ENCODE measurements at places on chromosomes 6 and 20. TPM values are rescaled to one million over a fixed set of nuclear protein-coding genes. Genes with fewer than 3 reads are reported as not detected.

- no peak for DNase-seq
These were observed 15.2 kb downstream of the TAB2 start for GRCh38 chr6:149332602-149333265.

GRCh38 chr20:51420111-51420510 lies 122.4 kb downstream of the NFATC2 start:
- DNase-seq, result no peak

DNA sequence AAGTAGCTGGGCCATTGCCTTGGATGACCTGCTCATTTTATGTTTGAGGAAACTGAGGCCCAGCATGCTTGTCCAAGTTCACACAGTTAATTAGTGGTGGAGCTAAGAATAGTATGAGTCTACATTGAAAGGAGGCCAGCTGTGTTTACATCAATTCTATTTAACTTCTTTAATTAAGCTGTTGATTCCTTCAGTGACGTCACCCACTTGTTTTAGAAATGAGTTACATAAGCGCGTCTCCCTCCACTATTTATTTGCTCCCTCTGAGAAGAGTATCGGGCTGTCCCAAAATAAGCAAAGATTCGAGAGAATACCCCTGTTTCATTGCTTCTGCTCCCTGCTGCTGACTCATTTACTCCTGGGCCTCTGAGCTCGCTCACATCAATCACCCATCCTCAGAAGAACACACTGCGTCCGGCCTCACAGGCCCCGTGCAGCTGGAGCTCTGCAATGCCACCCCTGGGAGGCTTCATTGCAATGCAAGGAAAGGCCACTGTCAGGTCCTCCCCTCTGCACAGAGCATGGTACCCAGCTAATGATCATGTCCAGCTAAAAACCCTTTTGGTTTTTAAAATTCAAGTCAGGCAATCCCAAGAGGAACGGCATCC lies 74.8 kb upstream of the BMP2 start:
- no peak for DNase-seq

- no peak for DNase-seq
These were observed 75.3 kb downstream of the ASXL1 start for GRCh38 chr20:32433311-32434021.

DNA sequence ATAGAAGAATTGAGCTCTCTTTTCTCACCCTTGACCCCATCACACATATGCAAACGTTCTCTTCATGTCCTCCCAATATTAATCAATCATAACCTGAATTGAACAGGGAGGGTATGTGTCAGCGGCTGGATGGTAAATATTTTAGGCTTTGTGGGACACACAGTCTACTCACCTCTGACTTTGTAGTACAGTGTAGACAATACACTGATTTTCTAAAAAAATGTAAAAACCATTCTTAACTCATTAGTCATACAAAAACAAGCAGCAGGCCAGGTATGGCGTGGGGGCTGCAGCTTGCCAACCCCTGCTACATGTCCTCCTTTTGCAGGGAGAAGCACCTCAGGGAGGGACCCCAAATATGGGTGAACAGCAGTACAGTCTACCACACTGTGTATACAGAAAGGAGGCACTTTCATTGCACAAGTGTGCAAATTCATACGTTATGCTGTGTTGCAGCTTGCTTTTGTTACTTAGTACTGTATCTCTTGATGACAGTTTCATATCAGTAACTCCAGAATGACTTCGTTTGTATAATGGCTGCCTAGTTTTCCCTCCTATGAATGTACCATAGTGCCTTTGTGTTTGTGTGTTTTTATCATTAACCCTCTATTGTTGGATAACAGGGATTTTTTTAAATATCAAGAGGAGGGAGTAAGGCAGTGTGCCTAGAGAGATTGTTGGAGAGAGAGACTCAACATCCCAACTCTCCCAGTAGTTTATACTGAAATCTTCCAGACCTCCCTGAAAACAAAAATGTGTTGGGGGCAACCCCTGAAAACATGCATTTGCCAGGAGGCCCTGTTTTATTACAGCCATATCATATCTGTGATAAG lies 214.3 kb downstream of the ZMYND8 start:
- DNase-seq, result no peak

DNA sequence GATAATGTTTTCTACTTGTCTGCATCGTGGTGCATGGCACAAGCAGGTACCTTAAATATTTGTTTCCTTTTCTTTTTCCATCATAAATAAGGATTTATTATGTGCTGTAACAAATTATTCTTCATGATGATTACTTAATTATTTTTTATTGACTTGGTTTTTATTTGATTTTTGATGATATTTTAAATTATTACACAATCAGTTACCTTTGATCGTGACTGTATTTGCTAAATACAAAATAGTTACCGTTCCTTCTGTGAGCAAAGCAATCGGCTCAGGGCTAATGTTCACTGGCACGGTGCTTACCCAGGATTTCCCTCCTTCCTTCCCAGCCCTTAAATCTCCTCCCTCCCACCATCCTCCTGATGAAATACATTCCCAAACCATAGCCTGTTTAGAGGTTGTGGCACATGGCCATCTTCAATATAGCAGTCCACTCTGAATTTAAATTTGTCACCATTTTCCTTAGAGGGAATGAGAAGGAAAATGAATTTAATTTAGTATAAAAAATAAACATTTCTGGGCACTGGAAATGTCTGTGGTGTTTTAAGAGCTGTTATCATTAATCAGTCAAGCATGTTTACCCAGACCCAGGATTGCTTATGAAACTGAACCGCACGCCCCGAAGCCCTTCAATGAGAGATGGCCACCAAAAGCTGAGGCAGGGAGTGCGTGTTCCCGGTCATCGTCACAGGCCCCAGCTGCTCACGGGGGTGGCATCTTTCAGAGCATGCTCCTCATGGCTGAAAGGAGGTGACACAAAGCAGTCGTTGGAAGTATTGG lies 23.0 kb upstream of the EXOC2 start:
- no peak for DNase-seq

GRCh38 chr6:119325559-119326265 lies 23.8 kb downstream of the MAN1A1 start:
- no peak for DNase-seq

- DNase-seq, result no peak
These were observed 63.9 kb upstream of the TENT5A start for GRCh38 chr6:81816380-81816779.

- DNase-seq, result no peak
These were observed 37.2 kb downstream of the DAAM2 start for GRCh38 chr6:39829331-39829730.

GRCh38 chr6:34115403-34115795 lies 30.5 kb downstream of the GRM4 start:
- DNase-seq, result peak; percentile 85

The LRRC1 gene
- 16.2 TPM for total RNA-seq

The NDUFAF4 gene
- 84.9 TPM for total RNA-seq

The PLN gene
- total RNA-seq, result not detected

The HLA-DOB gene
- total RNA-seq, result not detected

The SUMO4 gene
- total RNA-seq, result 1.3 TPM
